ENCODE measurements at places on chromosomes 11 and 22.

DNA sequence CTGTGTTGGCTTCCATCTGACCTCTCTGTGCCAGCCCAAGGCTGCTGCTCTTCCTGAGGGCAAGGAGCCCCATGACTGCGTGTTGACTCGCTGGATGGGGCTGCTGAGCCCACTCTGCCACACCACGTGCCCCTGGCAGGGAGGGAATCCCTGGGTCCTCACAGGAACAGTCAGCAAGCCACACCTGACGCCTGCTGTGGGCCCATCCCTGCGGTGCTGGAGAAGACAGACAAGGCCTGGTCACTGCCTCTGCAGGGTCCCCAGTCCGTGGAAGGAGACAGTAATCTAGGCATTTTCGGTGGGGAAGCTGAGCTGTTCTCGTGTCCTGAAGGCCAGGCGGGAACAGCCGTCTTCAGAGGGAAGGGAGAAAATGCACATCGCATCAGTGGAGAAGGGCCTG lies 10.6 kb upstream of the PPP6R3 start:
- DNase-seq = no peak

- no peak for DNase-seq
Measured at GRCh38 chr22:28759861-28760560, 12.5 kb upstream of the CCDC117 start.

DNA sequence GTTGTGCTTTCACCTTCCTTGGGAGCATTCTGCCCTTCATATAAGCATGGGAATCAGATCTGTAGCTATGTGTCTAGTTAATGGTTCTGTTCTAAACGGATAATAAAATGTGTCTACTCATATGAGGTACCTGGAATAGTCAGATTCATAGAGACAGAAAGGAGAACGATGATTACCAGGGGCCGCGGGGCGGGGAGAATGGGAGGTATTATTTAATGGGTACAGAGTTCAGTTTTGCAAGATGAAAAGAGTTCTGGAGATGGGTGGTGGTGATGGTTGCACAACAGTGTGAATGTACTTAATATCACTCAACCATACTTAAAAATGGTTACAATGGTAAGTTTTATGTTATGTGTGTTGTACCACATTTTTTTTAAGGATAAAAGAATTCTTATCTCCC lies 10.0 kb upstream of the ABCC8 start:
- DNase-seq = no peak

DNA sequence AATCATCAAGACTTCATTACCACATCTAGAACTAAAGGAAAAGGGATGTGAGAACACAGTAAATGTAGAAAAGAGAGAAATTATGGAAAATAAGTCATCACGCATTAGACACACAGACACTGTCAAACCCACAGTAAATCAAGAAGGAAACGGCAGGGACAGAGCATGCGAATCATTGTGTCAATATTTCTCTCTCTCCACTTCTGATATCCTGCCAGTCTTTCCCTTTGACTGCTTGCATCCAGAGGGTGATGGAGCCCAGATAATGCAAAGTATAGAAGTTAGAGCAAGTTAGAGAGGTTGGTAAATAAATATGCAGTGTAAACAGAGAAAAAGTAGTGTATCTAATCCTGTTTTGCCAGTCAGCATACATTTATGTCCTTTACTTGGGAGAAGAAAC lies 706.8 kb upstream of the ANO3 start:
- no peak for DNase-seq

DNA sequence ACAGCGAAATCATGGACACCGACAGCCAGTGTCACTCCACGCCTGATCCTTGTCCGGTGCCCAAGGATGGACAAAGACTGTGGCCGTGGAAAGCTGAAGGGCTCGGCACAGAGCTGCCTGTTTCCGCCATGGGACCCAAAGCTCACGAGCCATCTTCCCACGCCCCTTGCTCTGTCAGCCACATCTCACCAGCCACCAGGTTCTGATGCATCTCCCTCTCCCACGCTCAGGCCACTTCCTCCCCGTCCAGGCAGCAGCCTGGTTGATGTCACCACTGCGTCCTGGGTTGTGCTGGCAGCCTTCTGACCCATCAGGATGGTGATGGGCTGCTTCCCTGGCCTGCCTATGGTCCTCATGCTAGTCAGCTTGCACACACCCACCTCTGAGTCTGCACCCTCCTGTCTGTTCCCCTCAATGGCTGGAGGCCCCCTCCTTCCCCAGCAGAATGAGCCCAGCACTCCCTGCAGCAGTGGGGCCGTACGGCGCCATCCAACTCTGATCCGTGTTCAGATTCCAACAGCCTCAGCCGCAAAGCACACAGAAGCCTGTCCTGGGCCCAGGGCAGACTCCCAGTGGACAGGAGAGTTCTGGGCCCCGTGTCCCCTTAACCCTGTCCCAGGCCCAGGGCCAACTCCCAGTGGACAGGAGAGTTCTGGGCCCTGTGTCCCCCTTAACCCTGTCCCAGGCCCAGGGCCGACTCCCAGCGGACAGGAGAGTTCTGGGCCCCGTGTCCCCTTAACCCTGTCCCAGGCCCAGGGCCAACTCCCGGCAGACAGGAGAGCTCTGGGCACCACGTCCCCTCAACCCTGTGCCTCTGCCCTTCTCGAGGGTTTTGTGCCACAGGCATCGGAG lies 259.5 kb downstream of the BRD1 start:
- no peak for DNase-seq

GRCh38 chr22:25840891-25841290 lies 98.9 kb downstream of the MYO18B start:
- no peak for DNase-seq

DNA sequence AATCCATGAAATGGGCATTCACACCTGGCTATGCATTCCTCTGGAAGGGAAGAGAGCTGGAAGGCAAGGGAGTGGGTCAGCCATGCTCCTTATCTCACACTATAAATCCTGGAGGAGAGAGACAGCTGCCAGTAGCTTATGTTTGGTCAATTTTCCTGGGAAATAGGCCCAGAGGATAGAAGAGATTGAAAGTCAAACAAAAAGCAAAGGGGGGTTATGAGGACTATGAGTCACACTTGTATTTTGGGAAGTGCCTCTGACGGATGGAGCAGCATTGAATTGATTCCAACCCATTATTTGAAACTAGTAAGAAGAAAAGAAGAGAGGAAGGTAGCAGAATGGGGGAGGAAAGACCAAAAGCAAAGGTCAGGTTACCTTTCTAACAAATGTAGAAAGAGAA lies 25.0 kb downstream of the SNX19 start:
- DNase-seq = no peak

GRCh38 chr11:75721852-75722668 lies 4.4 kb downstream of the MOGAT2 start:
- no peak for DNase-seq

- DNase-seq = no peak
Measured at GRCh38 chr22:24134090-24134846, 47.0 kb upstream of the SUSD2 start.

GRCh38 chr11:116927163-116927974 lies 89.9 kb upstream of the APOA1 start:
- peak; percentile 30 for DNase-seq

DNA sequence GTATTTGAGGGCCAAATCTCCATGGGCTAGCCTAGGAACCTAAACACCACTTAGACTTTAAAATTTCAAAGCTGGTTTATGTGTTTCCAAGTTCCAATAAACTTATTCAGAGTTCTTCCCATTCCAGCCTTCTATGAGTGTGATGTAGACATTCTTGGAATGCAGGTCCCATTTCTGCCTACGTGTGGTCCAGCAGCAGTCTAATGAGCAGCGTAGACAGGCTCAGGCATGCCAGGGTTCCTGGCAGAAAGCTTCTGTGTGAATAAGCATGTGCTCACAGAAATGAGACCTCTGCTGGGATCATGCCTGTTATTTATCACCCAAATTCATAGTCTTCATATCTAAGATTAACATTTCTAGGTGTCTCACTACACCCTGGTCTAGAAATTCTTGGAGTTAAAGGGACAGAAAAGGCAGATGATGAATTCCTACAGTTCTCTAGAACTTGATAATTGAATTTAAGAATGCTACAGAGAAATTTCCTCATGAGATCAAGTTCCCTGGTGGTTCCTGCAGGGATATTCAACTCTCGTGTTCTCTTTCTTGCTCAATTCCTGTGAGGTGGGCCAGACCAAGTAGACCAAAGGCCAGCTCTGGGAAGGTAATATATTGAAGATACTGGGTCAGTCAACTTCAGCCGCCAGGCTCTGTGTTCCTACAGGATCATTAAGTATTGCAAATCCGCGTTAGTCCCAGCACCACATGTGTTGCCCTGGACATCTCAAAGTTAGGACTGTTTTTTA lies 17.6 kb downstream of the RNF185 start:
- no peak for DNase-seq

DNA sequence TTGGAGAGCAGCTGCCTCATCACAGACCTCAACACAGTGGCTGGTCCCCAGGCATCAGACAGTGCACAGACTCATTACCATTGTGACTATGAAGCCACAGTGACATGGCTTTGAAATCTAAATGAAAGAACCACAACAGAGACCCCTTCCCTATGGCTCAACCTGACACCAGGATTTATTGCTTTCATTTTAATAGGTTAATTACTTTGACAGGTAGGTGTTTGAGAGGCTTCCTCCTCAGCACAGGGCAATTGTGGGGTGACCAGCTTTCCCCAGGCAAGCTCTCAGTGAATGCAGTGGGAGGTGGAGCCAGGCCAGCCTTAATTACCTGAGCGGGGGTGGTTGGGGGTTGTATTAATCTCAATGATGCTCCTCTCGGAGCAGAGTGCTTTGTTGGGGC lies 102.3 kb downstream of the CHST1 start:
- DNase-seq = no peak

GRCh38 chr11:92852946-92853345 lies 116.5 kb upstream of the MTNR1B start:
- DNase-seq = no peak

DNA sequence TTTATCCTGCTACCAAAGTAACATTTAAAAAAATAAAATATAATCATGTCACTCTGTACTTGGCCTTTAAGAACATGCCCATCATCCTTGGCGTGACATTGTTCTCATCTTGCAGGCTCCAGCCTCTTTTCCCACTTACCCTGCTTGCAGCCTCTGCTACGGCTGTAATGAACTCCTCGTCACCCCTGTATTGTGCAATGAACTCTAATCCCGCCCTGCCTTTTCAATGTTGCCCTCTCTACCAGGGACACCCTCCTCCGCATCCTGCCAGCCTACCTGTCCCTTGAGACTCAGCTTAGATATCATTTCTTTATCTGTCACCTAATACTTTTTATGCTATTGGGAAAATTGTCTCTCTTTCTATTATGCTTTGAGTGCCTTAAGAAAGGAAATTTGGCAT lies 12.6 kb upstream of the MMP20 start:
- no peak for DNase-seq

Measured in body of pancreas (tissue), 4 donors.